ENCODE measurements at places on chromosomes 5 and 9. TPM values are rescaled to one million over a fixed set of nuclear protein-coding genes. Genes with fewer than 3 reads are reported as not detected.
A peak's percentile ranks its signal among the peaks of the same experiment; 100 is the strongest.

The ZNF454 gene
- 1.4 TPM for total RNA-seq

The LPAR1 gene
- 20.2 TPM for total RNA-seq

The NIPAL4 gene
- 1.4 TPM for total RNA-seq

The DND1 gene
- 0.16 TPM for total RNA-seq

The PRDM9 gene
- total RNA-seq, result not detected

The HRCT1 gene
- total RNA-seq, result 43.1 TPM

The SPINK6 gene
- total RNA-seq, result 0.45 TPM

The OR1J4 gene
- total RNA-seq, result not detected

DNA sequence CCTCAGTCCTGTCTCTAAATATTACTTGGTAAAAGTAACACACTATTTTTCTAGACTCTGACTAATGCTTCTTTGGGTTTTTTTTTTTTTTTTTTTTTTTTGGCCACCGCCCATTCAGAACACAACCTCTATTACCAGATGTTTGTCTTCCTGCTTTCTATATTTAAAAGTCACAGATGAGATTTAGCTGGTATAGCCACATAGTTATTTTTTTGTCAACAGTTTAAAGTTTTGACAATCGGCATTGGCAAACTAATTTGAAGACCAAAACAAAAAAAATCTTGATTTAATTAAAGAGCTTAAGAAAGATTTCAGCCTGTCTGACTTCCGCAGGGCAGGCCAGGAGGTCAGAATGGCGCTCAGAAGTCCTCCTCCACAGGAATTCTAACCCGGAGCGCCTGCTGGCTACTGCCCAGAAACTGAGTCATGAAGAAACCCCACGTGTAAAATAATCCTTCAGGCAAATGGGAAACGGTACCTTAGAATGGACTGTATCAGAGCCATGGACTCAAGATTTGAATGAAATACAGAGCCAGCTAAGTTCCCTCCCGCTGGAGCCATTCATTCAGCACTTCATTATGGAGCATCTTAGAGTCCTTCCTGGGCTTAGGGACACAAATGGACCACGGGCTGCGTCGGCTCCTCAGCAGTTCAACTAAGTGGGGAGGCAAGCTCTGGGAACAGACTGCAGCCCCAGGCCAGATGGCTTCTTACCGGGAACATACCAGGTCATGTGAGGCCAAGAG, 55.6 kb downstream of the PTPDC1 start:
- no peaks in the 10 kb centered on the region for H3K36me3 ChIP-seq
- no peaks in the 10 kb centered on the region for H3K27me3 ChIP-seq
- DNase-seq, result peak; percentile 46
- H3K4me3 ChIP-seq, result no peak overlapping the region
- H3K4me1 ChIP-seq, result no peaks in the 10 kb centered on the region
- H3K27ac ChIP-seq, result peak overlapping the region; percentile 31

DNA sequence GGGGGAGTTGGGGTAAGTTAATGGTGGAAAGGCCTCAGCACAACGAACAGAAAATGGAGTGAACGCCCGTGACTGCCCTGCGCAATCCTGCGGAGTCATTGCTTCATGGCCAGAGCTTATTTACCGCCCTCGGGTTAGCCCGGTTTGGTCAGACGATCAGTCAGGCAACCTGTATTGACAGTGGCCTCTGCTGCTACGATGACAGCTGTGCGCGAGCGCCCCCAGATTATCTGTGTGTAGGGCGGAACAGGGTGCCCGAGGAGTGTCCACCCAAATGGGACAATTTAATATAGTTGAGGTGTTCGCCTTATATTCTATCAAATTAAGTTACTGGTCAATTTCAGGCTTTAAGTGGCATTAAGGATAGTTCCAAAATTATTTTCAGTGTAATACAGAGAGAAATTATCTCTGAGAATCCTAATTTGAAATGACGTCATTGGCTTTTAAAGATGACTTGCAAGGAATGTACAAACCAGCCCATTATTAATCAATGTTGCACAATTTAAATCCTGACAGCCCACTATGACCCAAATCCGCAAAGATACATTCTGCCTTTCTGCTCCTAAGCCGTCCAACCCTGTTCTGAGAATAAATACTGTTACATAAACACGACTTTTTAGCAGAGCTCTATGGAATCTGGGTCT, 879 bp upstream of the UBQLN1 start:
- no peaks in the 10 kb centered on the region for H3K36me3 ChIP-seq
- DNase-seq, result peak; percentile 79
- H3K27me3 ChIP-seq, result no peaks in the 10 kb centered on the region
- H3K4me3 ChIP-seq, result peak overlapping the region; percentile 85

DNA sequence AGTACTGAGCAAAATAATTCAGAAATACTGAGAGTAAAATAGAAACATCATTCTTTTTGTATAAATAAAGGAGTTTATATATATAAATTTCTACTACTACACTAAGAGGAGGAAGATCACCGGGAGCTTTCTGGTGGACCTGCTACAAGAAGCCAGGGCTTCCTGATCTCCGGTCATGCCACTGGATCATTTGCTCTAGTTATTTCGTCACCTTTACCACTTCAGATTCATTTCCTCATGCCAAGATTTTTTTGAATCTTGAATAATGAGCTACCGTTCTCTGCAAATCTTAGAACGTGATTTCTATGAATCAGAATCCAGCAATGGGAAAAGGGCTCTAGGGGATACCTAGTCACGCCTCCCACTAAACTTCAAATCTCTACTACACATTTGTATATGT, 51.9 kb upstream of the TBC1D9B start:
- no peak overlapping the region for H3K27ac ChIP-seq
- no peaks in the 10 kb centered on the region for H3K27me3 ChIP-seq
- no peak for DNase-seq

DNA sequence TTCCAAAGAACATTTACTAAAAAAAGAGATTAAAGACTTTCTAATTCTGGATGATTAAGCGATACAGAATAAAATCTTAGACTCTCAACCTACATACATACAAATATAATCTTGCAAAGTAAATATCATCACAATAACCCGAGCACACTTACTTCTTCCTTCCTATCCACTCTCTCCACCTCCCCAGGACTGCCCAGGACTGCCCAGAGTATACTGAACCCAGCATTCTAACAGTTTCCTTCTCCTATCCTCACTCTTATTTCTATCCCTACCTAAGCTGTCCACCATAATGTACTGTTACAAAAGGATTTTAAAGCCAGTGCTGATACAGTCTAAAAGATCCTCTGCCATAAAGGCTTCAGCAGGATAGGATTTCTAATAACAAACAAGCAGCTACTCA, 413.3 kb upstream of the POU5F2 start:
- no peaks in the 10 kb centered on the region for H3K27me3 ChIP-seq
- H3K27ac ChIP-seq, result no peak overlapping the region
- no peaks in the 10 kb centered on the region for H3K4me1 ChIP-seq
- no peak overlapping the region for H3K4me3 ChIP-seq

GRCh38 chr9:37919956-37920335, 16.0 kb upstream of the SLC25A51 start:
- DNase-seq, result no peak
- no peaks in the 10 kb centered on the region for H3K27me3 ChIP-seq
- H3K36me3 ChIP-seq, result no peaks in the 10 kb centered on the region
- H3K4me3 ChIP-seq, result no peak overlapping the region
- H3K27ac ChIP-seq, result no peak overlapping the region
- no peaks in the 10 kb centered on the region for H3K4me1 ChIP-seq

- no peak overlapping the region for H3K27ac ChIP-seq
- no peaks in the 10 kb centered on the region for H3K36me3 ChIP-seq
- H3K4me3 ChIP-seq, result no peak overlapping the region
- no peaks in the 10 kb centered on the region for H3K27me3 ChIP-seq
These were observed 8.0 kb downstream of the ARL10 start for GRCh38 chr5:176373100-176373818.

- H3K27me3 ChIP-seq, result no peaks in the 10 kb centered on the region
- no peak overlapping the region for H3K27ac ChIP-seq
- H3K36me3 ChIP-seq, result no peaks in the 10 kb centered on the region
- DNase-seq, result no peak
These were observed 67.1 kb downstream of the LHX2 start for GRCh38 chr9:124078641-124079040.

GRCh38 chr5:173572431-173573125, 43.9 kb downstream of the BOD1 start:
- no peaks in the 10 kb centered on the region for H3K27me3 ChIP-seq
- H3K36me3 ChIP-seq, result no peaks in the 10 kb centered on the region
- H3K4me1 ChIP-seq, result no peaks in the 10 kb centered on the region
- H3K4me3 ChIP-seq, result no peak overlapping the region
- no peak for DNase-seq

GRCh38 chr5:109511980-109512734, 102.4 kb upstream of the PJA2 start:
- no peak for DNase-seq
- no peaks in the 10 kb centered on the region for H3K4me1 ChIP-seq
- H3K36me3 ChIP-seq, result no peaks in the 10 kb centered on the region
- no peak overlapping the region for H3K27ac ChIP-seq
- no peaks in the 10 kb centered on the region for H3K27me3 ChIP-seq

GRCh38 chr9:5832071-5832537, 813 bp downstream of the ERMP1 start:
- H3K4me3 ChIP-seq, result peak overlapping the region; percentile 74
- H3K27me3 ChIP-seq, result no peaks in the 10 kb centered on the region
- H3K4me1 ChIP-seq, result peaks cover 5% of the 10 kb centered on the region
- H3K27ac ChIP-seq, result peak overlapping the region; percentile 74
- no peaks in the 10 kb centered on the region for H3K36me3 ChIP-seq

DNA sequence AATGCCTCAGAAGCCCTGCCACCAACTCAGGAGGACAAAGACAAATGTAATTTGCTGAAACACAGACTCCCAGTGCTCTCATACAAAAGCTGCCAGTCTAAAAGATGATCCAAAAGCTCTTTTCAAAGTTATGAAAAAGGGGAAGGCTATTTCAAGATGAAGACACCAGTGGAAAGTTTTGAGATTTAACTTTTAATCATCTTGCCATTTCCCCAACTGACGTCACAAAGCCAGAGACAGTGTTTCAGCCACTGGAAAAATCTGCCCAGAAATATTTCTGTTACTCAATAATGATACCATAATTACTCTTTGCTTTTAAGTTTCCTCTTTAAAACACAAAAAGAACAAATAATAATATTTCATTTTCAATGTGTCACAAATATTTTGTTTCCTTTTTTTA, 20.9 kb downstream of the ENG start:
- no peaks in the 10 kb centered on the region for H3K27me3 ChIP-seq
- peak overlapping the region; percentile 80 for H3K27ac ChIP-seq
- no peaks in the 10 kb centered on the region for H3K4me1 ChIP-seq
- no peak overlapping the region for H3K4me3 ChIP-seq
- no peaks in the 10 kb centered on the region for H3K36me3 ChIP-seq

GRCh38 chr5:5629607-5629978, 207.1 kb downstream of the ICE1 start:
- H3K4me3 ChIP-seq, result no peak overlapping the region
- no peak overlapping the region for H3K27ac ChIP-seq
- H3K4me1 ChIP-seq, result no peaks in the 10 kb centered on the region
- H3K27me3 ChIP-seq, result no peaks in the 10 kb centered on the region

DNA sequence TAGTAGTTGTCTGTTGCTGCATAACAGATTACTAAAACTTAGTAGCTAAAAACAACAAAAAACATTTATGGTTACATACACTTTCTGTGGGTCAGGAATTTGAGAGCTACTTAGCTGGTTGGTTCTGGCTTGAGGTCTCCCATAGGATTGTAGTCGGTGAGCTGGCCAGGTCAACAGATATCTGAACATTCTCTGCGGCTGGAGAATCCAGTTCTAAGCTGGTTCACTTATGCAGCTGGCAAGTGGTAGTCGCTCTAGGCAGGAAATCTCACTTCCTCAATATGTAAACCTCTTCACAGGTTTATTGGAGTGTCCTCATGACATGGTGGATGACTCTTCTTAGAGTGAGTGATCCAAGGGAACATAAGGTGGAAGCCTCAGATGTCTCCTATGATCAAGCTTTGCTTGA, 65.7 kb upstream of the TNFAIP8 start:
- H3K4me3 ChIP-seq, result no peak overlapping the region
- H3K27ac ChIP-seq, result no peak overlapping the region
- H3K36me3 ChIP-seq, result no peaks in the 10 kb centered on the region
- peaks cover 8% of the 10 kb centered on the region for H3K4me1 ChIP-seq
- DNase-seq, result no peak

- DNase-seq, result peak; percentile 67
- H3K36me3 ChIP-seq, result no peaks in the 10 kb centered on the region
- peaks cover 5% of the 10 kb centered on the region for H3K4me1 ChIP-seq
- H3K4me3 ChIP-seq, result no peak overlapping the region
These were observed 15.7 kb upstream of the CEP120 start for GRCh38 chr5:123438902-123439301.

All from colonic mucosa (tissue), 4 donors.